ENCODE measurements at places on chromosomes 12 and 14.

GRCh38 chr14:105196265-105196960 lies 15.3 kb upstream of the NUDT14 start:
- DNase-seq, result peak; percentile 78

GRCh38 chr14:38253676-38254075 lies 2.2 kb downstream of the CLEC14A start:
- DNase-seq, result no peak

DNA sequence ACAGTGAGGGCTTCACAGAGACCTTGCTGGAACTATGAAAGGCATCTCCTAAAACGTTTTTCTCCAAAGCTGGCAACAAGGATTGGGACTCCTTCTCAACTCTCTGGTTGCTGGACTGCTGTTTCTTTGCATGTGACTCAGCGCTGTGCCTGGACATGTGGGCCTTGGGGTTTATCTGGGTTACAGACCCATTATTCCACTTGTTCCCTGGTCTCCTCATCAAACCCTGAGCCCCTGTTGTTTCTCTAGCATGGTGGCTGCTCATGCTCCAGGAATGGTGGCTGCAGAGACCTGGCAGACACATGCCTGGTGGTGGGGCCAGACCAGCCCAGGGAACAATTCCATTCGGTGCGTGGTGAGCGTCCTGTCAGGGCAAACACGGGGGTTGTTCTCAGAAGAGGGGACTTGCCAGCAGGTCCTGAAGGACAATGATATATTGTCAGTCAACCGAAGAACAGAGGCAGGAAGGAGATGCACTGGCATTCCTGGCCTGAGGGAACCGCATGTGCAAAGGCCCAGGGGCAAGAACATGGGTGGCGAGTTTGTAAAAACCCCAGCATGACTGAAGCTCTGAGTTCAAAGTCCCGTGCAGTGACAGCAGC lies 320.1 kb upstream of the RTL1 start:
- no peak for DNase-seq

DNA sequence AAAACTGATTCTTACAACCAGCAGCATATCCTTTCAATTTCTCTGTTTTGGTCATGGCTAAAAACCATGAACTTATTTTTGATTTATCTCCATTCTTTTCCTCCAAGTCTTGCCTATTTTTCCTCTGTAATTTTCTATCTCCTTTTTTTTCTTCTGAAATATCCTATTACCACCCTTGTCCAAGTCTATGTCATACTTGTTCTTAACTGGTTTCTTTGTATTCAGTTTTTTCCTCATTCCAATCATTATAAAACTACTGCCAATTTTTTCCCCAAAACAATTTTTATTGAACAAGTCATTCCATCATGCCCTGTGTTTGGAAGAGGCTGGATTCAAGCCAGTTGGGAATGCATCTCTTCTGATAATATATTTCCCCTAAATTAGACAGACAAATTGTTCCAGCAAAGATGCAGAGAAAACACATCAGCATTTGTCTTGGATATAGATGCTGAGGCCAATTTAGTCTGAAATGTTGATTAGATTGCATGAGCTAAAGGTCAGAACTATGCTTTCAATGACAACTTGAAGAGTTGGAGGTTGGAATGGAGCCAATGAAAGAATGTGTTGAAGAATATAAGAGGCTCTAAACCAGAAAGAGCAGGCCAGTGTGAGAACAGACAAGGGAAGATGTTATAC lies 30.7 kb downstream of the OTOGL start:
- DNase-seq, result no peak

GRCh38 chr12:7369274-7369729 lies 65.4 kb downstream of the ACSM4 start:
- no peak for DNase-seq

- no peak for DNase-seq
Measured at GRCh38 chr12:132484183-132484890, 5.6 kb upstream of the FBRSL1 start.

GRCh38 chr12:132924356-132924755 lies 31.8 kb downstream of the ZNF605 start:
- no peak for DNase-seq

DNA sequence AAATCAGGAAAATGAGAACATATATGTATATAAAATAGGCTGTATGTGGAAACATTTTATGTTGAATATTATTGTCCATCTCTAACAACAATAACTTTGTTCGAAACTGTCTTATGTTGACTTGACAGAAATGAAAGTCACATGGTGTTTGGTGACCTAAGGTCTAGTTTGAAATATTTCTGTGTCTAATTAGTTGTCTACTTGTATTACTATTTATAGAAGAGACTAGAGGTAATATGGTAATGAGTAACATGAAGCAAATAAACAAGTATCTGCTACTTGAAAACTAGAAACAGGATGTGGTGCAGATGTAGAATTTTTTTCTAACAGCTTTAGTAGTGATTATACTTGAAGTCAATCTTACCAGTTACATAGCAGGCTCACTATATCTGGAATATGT lies 3.9 kb downstream of the GPHN start:
- no peak for DNase-seq

GRCh38 chr12:77772676-77773298 lies 57.9 kb upstream of the NAV3 start:
- DNase-seq, result no peak

DNA sequence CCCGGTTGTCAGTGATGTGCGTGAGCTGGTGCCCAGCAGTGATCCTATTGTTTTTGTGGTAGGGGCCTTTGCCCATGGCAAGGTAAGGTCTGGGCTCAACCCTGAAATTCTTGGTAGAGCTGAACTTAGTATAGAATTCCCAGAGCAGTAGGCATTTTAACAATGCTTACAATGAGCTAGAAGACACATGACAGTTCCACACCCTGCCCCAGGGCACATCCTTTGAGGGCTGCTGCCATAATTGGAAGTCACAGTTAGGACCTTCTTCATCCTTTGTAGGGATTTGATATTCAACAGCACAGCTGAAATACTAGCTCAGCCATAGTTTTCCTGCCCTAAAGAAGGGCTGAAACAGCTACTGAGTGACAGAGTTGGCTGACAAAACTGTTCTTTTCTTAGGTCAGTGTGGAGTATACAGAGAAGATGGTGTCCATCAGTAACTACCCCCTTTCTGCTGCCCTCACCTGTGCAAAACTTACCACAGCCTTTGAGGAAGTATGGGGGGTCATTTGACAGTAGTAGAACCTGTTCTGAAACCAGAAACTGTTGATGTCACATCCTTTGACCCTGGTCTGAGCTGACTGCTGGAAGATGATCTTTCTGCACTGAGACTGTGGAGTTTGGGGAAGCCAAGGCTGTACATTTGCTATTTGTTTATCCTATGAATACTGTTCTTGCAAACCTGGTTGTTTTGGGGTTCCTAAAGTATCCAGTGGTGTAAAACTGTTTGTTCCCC lies 4.8 kb downstream of the EMG1 start:
- no peak for DNase-seq

- no peak for DNase-seq
Measured at GRCh38 chr12:121087467-121088194, 45.0 kb upstream of the P2RX7 start.

DNA sequence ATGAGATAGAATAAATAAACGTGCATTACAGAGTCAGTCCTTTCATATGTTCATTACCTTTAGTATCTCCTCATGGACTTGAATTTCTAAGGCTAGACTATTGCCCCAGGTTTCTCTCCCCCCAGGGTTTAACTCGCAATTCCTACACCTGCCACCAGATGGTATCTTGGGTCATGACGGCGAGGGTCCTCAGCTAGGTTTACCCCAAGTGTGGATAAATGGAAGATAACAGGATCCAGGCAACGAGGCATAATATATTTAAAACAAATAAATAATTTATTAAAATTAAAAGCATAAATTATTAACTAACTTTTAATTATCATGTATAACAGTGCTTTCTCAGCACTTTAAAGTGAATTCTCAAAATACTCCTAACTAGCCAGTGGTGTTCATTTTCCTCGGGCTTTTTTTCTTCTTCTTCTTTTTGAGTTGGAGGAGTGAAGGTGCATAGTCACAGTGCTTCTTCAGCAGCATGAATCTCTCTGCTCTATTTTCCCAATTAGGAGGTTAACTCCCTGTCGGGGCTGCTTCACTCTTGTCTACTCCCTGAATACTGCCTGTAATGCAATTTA lies 243.5 kb upstream of the CAND1 start:
- peak; percentile 83 for DNase-seq

- no peak for DNase-seq
Measured at GRCh38 chr12:23576372-23576771, 373.1 kb downstream of the SOX5 start.

GRCh38 chr12:53452159-53453077 lies 516 bp downstream of the PCBP2 start:
- DNase-seq, result peak; percentile 90

GRCh38 chr12:14931359-14931758 lies 7.0 kb downstream of the ERP27 start:
- DNase-seq, result no peak

DNA sequence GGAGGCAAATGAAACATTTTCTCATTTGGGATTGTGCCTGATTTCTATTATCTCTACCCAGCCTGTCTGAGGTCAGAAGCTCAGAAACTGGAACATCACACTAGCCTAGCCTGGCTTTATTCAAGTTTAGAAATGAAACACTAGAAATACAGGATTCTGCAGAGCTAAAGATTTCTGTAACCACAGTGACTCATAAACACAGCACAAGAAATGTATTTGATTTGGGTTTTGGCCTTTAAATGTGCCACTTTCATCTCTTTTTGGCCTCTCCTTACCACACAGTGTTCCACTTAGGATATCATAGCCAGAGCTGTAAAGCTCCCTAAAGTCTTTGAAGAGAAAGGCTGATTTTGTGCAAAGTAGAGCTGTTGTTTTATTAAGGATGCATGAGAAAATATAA lies 307.5 kb downstream of the EMP1 start:
- DNase-seq, result no peak

GRCh38 chr12:112175361-112176155 lies 50.2 kb downstream of the TRAFD1 start:
- no peak for DNase-seq

- no peak for DNase-seq
Measured at GRCh38 chr12:46916796-46917419, 91.1 kb upstream of the SLC38A4 start.

DNA sequence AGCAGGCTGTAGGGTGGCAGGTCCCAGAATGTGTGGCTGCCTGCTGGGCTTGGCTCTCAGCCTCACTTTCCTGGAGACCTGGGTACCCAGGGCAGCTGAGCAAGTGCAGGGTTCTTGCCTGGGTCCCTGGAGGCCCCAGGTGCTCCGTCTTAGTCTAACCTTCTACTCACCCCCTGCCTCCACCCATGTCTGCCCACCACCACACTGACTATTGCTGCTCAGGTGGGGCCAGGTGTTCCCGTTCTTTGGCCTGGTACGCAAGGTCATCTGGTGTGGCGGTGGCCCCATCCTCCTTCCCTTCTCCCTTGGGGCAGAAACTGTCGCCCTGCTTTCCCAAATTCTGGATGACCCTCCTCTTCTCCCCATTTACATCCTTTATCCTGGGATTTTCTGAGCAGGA lies 319.9 kb downstream of the TMEM121 start:
- no peak for DNase-seq

DNA sequence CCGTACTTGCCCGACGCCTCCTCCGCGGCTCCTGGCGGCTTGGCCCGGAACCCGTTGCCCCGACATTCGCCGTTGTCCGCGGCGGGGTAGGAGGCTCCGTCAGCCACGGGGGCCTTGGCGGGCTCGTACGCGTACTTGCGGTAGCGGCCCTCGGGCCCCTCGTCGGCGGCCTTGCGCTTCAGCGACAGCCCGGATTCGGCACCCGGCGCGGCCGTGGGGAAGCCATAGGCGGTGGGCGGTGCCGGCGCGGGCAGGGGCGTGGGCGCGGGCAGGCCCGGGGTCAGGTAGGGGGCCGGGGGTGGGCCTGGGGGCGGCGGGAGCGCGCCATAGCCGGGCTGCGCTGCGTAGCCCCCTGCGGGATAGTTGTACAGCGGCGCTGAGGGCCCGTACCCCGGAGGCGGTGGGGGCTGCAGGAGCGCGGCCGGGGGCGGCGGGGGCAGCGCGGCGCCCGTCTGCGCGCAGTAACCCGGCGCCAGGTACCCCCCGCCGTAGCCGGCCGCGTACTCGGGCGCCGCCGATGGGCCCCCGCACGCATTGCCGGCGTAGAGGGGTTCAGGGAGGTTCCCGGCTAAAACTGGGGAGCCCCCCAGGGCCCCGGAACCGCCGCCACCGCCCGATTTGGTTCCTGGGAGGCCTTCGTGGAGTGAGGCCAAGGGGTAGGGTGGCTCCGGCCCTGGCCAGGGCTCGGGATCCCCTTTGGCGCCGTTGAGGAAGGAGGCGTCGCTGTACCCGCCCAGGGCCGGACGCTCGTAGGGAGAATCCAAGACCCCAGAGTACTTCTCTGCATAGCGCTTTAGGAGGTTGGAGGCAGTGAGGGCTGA lies 26.9 kb downstream of the FIGNL2 start:
- peak; percentile 50 for DNase-seq

DNA sequence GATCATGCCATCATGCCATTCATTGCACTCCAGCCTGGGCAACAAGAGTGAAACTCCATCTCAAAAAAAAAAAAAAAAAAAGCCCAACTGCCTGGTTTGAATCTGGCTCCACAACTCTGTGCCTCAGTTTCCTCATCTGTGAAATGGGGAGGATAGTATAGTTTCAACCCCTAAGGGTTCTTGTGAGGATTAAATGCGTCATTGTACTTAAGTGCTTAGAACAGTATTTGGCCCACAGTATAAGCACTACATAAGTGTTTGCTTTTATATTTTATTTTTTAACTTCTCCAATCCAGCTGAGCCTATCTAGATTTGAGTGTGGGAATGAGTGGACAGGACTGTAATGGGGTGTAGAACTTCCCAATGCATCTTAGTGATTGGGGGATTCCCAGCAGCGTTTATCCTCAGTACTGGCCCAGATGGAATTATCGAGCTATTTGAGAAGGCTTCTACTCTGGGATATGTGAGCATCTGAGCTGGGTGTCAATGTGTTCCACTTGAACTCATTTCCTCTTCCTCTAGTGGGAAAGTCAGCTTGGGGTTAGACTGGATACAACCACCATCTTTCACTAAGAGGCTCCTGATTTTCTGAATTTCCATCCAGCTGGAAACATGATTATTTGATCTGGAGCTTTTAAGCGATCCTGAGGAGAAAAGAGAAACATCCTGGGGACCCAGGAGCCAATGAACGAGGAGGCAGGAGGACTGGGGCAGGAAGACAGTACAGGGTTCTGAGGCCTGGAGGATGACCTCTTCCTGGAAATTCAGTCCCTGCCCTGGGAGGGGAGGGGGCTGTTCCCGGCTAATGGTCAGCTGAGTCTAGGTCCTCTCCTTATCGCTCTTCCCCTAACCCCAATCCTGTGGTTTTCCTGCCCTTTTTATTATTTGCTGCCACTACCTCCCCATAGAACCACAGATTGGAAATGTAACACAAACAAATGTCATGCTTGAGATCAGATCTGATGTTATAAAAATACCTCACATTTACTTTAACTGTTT lies 9.3 kb upstream of the ESPL1 start:
- DNase-seq, result no peak

DNA sequence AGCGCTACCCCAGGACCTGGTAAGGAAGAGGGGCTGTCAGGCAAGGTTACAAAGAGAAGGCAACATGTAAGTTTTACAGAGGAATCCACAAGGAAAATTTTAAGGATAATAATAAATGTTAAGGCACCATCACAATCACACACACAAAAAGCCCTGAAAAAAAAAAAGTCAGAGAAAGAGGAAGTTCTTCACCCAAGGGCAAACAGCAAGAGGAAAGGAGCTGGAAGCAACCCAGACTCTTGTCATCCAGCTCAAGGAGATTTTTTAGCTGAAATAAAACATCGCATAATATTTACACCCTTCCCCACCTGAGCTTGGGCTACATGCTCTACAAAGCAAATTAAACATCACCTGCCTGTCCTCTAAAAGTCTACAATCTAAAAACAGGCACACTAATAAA lies 9.5 kb downstream of the SPTB start:
- DNase-seq, result no peak

GRCh38 chr14:105536691-105537579 lies 10.6 kb downstream of the TMEM121 start:
- DNase-seq, result no peak

All from iPS-NIHi11 (cell line).